ENCODE measurements at places on chromosomes 2 and 18.

- DNase-seq, result no peak
Observed at GRCh38 chr2:20110876-20111275, 59.4 kb upstream of the LAPTM4A start.

DNA sequence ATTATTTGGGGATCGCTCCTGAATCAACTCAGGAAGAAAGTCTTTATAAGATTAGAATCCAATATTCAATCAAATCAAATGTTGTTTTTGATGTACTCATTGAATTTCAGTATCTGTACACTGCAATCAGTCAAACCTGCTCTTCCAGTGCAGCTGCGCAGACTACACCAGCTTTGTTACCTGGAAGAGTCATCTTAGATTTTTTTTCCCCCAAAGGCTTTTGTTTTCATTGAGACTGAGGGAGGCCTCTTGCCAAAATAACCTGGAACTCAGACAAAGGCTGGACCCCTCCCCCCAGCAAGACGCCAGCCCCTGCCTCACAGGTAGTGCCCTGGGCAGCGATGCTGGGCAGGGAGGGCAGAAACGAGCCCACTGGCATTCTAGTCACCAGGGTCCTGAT lies 74.8 kb downstream of the ARHGEF4 start:
- DNase-seq, result no peak

DNA sequence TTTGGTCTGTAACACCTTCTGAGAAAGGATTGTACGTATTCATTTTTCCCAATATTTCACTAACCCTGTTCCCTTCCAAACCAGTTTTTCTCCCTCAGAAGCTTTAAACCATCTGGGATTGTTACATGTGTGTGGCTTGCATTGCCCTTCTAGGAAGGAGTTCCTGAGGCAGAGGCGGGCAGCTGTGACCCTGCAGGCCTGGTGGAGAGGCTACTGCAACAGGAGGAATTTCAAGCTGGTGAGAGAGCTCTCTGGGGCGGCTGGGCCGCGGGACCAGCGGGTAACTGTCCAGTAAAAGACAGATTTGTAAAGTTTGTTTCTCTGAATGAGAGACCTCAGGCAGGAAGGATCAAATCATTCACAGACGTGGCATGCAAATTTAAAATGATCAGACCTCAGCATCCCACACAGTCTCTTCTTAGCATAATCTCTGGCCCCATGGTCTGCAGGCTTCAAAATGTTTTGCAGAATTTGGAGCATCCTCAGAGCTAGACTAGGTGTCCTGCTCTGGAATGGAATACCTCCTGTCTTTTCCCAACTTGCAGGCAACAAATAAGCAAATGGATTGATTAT lies 40.2 kb upstream of the GPR17 start:
- DNase-seq, result no peak

DNA sequence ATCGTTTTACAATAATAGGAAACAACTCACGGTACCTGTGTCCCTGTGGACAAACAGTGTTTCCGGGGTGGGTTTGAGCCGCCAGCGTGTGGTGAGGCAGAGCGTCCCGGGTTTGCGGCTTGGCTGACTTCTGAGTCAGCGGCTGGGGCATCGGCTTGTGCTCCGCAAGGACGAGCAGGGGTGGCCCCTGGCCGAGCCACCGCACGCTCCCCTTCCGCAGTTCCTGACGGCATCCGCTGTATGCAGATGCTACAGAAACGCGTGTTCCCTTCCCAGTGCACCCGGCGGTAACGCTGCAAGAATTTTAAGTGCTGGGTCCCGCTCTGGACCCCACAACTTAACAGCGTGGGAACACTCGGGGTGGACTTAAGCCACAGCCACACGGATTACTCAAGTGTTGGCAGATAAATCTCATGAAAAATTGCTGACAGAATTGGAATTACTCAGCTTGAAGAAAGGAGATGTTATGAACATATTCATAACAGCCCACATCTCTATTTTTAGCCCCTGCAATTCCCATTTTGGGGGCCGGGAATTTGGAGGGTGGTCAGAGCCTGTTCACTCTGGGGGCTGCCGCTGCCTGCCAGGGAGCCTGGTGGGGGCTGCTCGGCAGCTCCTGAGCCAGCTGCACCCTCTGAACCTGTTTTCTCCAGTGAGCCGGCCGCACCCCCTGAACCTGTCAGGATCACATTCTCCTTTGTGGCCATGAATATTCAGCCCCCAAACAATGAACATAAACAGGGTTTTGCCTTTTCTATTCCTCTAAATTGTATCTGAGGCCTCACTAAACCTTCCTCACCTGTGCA lies 12.6 kb upstream of the KCNG2 start:
- DNase-seq, result no peak

DNA sequence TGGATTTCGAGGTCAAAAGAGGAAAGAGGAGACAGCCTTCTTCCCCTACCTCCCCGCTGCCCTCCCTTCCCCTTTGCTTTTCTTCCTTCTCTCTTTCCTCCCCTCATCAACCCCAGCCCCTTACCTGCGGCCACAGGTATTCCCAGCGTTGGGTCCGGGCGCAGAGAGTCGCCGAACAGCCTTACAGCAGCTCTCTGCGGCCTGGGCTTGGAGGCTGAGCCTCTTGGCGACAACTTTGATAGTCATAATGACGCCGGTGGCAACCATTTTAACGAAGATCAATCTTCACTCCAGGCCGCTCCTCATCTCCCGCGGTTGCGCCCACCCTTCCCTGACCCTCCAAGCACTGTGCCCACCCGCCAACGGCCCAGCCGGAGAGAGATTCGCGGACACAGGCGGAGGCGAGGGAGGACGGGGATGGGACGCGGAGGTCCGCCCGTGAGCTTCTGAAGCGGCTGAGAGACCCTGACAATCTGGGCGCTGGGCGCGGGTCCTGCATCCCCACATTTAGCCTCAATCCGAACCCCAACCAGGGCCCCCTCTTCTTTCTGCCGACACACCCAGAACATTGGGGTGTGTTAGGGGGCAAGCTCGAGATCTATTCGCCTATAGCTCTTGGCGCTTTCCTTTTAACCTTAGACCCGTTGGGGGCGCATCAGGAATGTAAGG lies 1.5 kb upstream of the EVX2 start:
- no peak for DNase-seq

All from activated CD4-positive, alpha-beta T cell treated with anti-CD3 and anti-CD28 coated beads for 48 hours (primary cell).